ENCODE measurements at places on chromosomes 7 and 10.

- no peak for DNase-seq
Observed at GRCh38 chr7:95335093-95335492, 10.8 kb upstream of the PON1 start.

DNA sequence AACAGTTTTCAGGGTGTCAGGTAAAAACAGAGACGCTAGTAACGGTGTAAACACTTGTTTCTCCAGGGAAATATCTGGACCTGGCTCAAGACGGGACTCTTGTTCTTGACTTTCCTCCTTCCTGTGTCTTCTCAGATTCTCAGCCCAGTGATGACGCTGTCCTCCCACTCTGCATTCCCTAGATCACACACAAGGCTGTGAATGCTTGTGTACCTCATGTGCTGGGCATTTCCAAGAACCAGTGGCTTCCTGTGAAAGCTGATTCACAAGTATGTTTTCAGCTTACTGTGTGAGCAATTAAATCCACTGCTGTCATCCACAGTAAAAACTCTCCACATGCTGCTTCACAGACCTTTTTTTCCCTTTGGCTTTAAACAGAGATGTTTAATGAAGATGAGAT lies 193.8 kb upstream of the DPP6 start:
- DNase-seq: no peak

DNA sequence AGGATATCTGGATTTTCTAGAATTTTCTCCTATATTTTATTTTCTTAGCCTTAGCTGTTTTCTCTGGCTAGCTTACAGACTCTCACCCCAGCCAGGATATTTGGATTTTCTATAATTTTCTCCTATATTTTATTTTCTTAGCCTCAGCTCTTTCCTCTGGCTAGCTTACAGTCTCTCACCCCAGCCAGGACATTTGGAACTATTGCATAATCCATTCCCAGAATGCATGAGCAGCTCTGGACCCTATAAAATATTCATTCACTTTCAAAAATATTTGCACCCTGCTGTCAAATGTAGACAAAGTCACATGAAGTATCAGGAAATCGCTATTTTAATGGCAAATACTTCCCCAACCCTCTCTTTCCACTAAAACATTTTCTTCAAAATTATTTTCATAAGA lies 298.9 kb downstream of the DNAJB6 start:
- no peak for DNase-seq

DNA sequence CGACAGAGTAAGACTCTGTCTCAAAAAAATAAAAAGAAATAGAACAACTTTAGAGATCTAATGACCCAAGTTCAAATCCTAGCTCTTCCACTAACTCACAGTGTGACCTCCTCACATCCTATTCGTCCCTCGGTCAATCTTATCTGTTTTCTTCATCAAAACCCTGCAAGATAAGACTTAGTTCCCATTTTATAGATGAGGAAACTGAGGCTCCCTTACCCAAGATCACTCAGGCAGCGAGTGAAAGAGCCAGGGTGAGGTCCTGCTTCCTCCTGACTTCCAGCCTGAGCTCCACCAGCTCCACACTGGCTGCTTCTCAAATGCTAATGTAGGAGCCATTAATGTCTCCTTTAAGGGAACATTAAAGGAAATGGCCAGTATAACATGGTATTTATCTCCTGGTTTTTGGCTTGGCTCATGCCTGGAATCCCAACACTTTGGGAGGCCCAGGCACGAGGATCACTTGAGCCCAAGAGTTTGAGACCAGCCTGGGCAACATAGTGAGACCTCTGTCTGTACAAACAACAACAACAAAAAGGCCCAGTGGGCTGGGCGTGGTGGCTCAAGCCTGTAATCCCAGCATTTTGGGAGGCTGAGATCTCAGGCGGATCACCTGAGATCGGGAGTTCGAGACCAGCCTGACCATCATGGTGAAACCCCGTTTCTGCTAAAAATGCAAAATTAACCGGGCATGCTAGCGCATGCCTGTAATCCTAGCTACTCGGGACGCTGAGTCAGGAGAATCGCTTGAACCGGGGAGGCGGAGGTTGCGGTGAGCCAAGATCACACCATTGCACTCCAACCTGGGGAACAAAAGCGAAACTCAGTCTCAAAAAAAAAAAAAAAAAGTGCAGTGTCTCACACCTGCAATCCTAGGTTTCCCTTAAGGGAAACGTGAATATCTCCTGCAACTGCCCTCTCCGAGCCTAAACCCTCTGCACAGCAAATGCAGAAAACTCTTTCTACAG lies 3.4 kb upstream of the RHBDD2 start:
- no peak for DNase-seq

DNA sequence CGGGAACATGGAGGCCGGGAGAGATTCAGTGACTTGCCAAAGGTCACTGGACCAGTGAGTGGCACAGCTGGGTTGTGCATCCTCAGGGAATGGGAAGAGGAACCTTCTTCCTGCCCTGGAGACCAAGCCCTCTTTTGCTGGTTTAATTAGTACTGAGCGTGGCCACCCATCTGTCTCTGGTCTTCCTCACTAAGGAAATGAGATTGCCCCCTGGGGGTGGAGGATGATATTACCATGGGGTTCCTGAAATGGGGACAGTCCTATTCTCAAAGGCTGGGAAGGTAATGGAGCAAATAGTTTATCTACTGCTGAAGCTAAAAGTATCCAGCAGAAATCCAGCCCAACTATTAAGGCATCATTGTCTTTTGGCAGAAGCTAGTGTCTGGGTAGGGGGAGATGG lies 98.6 kb upstream of the FGFR2 start:
- no peak for DNase-seq

GRCh38 chr7:96202102-96202501 lies 119.8 kb downstream of the SLC25A13 start:
- no peak for DNase-seq

GRCh38 chr7:32005577-32005976 lies 64.6 kb downstream of the PDE1C start:
- no peak for DNase-seq

- no peak for DNase-seq
Observed at GRCh38 chr7:49715486-49715885, 58.0 kb upstream of the VWC2 start.

Measured in left hindlimb (tissue), 1 donor.